ENCODE measurements at places on chromosomes 3 and 15.

GRCh38 chr3:167820102-167820865, 84.8 kb downstream of the SERPINI1 start:
- no peak for DNase-seq

DNA sequence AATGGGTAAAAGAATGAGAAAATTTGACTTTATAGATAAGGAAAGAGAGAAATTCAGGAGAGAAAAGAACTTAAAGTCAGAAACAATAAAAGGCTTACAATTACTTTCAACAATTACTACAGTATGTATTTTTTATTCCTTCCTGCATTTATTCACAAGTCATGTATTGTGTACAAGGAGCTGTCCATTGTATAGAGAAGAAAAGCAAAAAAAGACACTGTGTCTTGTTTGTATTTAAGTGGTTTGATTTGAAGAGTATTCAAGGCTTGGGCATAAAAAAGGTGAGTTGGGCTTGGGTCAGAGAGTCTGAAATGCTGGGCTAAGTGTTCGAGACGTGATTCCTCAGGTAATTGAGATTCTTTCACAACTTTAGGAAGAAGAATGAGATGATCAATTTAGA, 394.2 kb upstream of the ROBO2 start:
- DNase-seq: no peak

DNA sequence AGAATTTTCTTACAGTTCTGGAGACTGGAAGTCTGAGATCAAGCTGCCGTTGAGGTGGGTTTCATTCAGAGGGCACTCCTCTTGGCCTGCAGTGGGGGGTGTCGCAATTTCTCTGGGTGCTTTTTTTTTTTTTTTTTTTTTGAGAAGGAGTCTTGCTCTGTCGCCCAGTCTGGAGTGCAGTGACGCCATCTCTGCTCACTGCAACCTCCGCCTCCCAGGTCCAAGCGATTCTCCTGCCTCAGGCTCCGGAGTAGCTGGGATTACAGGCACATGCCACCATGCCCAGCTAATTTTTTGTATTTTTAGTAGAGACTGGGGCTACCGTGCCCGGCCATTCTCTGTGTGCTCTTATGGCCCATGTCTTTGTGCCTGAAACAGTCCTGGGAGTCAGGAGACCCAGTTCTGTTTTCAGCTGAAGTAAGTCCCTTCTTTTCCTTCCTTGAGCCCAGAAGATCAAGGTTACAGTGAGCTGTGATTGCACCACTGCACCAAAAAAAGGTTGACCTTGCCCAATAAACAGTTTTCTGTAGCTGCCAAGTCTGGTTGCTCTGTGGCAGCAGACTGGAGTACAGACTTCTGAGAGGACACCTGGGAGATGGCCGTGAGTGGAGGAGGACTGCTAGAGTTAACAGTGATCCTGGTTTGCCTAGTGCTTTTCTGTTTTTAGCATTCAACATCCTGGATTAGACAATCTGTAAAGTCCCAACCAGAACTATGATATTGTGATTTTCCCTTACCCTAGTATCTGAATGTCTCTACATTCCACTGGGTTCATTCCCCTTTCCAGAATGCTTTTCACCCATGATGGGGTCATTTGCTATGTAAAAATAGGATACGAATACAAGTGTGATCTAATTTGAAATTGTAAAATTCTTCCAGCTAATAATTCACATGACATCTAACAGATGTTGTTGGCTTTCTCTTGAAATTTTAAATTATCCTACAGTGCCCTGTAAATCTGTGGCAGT, 76.6 kb upstream of the RNF7 start:
- no peak for DNase-seq

DNA sequence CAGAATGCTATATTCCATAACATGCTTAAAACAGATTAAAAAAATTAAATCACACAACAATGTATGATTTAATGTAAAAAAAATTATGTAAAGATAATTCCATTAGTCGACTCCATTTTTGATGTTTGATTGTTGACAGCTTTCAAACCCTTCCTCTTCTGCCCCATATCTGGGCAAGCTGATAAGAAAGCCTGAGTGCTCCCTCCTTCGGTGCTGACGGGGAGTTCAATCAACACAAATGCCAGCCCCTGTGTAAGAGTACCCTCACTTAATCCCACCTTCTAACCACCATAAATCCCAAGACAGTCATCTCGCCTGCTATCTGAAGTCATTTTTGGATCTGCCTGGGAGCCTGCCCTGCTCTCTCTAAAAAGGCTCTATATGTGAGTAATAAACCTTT, 59.8 kb upstream of the IP6K2 start:
- DNase-seq: no peak
